ENCODE measurements at places on chromosomes 2 and 18.

DNA sequence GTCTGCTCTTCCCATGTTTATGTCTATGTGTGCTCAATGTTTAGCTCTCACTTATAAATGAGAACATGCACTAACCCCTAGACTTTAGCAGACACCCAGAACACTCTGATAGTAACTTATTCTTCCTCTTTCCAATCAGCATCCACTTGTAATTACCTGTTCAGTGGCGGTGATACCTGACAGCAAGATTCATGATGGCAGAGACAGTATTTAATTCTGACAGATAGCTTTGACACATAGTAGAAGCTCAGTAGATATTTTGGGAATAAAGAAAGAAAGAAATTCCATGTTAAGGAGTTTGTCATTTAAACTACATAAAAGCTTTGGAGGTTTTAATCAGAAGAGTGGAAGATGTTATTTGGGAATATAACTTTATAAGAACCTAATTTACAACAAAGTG is 171.3 kb downstream of the CDH7 start:
- DNase-seq, result no peak

DNA sequence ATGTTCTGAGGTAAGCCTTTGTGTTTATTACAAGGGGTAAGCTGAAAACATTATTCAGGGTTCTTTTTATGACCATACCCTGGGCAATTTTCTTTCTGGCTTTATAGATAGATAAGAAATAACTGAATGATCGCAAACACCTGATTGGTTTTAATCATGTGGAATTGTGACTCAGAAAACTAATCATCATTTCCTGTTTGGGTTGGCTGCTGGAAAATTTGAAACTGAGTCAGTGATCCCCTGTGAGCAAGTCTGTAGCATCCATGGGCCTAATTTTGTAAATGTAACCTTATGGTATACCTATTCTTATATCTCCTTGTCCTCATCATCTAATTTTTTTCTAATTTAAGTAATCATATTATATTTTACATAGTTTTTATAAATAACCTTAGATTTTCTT is 34.3 kb downstream of the CCDC68 start:
- DNase-seq, result no peak

- DNase-seq, result peak; percentile 15
Measured at GRCh38 chr2:54065411-54065810, 50.0 kb upstream of the ACYP2 start.

GRCh38 chr2:29530281-29530680 is 391.1 kb downstream of the ALK start:
- no peak for DNase-seq

- no peak for DNase-seq
Measured at GRCh38 chr2:105509269-105510086, 110.6 kb upstream of the FHL2 start.

- no peak for DNase-seq
Measured at GRCh38 chr2:27115519-27115918, 3.4 kb downstream of the CGREF1 start.

GRCh38 chr2:152120430-152120829 is 21.6 kb upstream of the CACNB4 start:
- DNase-seq, result no peak

DNA sequence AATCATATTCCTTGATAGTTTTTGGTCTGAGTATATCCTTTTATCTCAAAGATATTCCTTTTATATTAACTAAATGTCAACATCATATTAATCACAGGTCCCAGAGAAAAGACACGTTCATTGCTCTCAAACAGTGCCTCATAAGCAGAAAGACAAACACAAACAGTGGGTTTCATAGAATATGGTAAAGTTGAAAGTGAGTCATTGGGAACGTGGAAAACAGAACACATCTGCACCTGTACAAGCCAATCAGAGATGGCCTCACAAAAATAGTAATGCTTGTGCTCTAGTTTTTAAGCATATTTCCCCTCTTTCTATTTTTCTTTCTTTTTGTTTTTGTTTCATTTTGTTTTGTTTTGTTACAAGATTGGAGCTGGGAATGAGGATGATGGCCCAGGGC is 328.4 kb upstream of the MAP2 start:
- DNase-seq, result no peak

GRCh38 chr18:59968583-59968982 is 68.8 kb downstream of the PMAIP1 start:
- DNase-seq, result no peak

DNA sequence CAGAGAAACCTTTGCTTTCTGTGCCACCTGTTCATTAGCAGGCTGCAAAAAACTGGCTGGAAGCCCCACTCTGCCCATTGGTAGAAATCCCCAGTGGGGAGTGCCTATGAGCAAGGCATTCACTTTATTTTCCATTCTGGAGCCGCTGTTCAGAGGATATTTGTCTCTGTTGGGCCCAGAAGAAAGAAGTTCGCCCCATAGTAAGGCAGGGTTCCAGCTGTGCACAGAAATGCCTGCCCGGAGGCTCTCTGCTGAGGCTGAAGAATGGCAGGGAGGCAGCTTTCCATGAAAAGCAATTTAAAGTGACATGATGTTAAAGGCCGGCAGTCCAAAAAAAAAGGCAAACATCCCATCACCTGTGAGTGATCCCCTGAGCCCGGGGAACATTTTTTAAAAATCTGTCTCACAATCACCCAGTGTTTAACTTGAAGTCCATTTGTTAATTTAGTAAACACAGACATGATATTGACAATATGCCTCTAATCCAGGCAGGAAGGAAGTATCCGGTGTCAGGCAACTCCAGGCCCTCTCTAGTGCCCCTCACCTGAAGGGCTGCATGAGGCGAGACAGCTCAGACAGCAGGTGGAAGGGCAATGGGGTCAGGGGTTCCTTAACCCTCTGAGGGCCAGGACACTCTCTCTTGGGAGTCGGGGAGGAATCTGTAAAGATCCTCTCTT is 265.1 kb upstream of the SIX2 start:
- no peak for DNase-seq

GRCh38 chr2:30029804-30030203 is 108.4 kb upstream of the ALK start:
- DNase-seq, result no peak

DNA sequence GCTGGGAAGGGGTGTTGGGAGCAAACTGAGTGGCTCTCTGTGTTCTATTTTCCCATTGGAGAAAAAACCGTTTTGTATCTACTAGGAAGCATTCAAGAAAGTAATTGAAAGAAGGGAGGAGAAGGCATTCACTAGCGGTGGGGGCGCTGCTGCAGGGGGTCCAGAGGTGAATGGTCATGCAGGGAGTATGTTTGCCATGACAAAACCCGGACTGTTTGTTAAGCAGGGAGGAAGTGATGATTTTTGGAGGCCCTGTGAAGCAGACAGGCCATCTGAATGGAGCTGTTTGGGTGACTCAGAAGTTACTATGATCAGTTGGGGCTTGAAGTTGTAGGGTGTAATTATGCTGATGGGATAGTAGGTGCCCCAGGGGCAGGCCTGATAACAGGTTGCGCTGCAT is 7.0 kb downstream of the TAF4B start:
- DNase-seq, result no peak

DNA sequence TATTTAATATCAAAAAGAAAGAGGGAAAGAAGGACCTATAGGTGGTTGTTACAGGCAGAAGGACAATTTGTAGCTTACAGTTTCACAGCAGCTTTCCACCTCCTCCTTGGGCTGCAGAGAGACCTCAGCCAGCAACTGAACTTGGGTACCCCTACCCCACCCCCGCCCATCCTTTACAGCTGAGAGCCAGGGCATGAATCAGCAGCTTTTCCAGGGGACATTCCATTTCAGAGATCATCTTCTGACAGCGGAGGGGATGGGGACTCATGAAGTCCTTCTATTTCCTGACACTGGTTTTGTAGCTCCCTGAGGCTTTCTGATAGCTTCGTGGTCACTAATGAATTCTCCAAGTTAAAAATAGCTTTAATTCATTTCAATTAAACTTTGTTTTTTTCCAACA is 96.4 kb downstream of the ITGB1BP1 start:
- no peak for DNase-seq

DNA sequence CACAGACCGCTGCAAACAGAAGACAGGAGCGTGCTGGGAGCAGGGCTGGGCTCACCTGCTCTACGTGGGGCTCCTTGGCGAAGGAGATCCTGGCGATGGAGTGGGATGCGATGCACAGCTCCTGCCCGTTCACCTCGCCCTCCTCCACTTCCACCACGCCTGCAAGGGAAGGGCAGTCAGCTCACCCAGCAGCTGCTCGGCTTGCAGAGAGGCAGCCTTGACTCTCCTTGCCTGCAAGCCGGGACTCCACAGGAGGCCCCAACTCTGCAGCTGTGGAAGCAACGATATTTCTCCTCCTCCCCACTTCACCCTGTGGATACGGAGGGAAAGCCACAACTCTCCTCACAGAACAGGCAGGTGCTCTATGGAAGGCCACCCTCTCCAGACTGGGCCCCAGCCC is 35.1 kb downstream of the THAP4 start:
- DNase-seq, result no peak

DNA sequence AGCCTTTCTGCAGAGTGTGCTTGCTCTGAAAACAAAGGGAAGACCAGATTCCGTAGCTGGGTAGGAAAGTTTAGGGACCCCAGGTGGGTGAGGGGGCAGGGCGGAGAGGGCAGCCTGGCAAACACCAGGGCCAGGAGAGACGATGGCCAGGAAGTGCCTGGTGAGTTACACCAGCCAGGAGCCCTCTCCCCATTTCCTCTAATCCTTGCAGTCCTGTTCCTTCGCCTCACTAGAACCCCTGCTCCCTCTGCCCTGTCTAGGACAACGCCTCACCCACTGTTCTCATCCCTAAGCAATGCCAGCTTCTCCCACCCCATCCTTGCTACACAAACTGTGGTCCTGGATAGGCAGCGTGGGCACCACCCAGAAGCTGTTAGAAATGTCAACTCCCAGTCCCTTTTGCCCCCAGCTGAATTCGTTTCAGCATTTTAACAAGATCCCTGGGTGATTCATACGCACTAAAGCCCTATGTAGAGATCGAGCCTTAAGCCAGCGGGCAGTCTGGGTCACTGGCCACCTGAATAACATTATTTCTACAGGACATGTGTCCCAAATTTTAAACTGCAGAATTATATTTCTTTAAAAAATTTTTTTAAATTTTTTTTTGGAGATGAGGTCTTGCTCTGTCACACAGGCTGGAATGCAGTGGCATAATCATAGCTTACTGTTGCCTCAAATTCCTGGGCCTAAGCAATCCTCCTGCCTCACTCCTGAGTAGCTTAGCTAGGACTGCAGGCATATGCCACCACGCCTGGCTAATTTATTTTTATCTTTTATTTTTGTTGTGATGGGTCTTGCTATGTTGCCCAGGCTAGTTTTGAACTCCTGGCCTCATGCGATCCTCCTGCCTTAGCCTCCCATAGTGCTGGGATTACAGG is 10.9 kb downstream of the WIPF1 start:
- no peak for DNase-seq

GRCh38 chr2:219335373-219335786 is 2.8 kb upstream of the RESP18 start:
- no peak for DNase-seq

DNA sequence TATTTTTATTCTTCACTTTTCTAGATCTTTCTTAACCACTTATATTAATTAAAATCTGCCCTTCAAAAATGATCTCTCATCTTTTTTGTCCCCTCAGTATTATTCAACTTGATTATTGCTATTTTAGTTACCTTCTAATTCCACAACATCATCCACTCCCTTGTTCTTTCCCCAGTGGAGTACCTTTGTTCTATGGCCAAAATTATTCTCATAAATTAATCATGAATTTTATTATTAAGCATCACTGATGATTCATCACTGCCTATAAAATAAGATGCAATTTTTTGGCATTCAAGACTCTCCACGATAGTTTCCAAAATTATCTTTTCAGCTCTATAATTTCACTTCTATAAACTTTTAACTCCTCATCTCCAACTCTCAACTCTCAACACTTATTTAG is 505.7 kb downstream of the SPAG16 start:
- no peak for DNase-seq

- no peak for DNase-seq
Measured at GRCh38 chr2:237590272-237591140, at the start of gene RAB17. RAB17 (minus strand) TSS chr2:237590734; CDS start chr2:237586154, 4,580 bp downstream.

GRCh38 chr2:221428896-221429295 is 143.2 kb downstream of the EPHA4 start:
- no peak for DNase-seq

GRCh38 chr2:191376981-191377629 is 131.9 kb downstream of the MYO1B start:
- peak; percentile 36 for DNase-seq

- DNase-seq, result no peak
Measured at GRCh38 chr2:122191331-122191730, 435.9 kb downstream of the TSN start.

GRCh38 chr2:234444893-234445292 is 52.0 kb downstream of the ARL4C start:
- DNase-seq, result peak; percentile 5

DNA sequence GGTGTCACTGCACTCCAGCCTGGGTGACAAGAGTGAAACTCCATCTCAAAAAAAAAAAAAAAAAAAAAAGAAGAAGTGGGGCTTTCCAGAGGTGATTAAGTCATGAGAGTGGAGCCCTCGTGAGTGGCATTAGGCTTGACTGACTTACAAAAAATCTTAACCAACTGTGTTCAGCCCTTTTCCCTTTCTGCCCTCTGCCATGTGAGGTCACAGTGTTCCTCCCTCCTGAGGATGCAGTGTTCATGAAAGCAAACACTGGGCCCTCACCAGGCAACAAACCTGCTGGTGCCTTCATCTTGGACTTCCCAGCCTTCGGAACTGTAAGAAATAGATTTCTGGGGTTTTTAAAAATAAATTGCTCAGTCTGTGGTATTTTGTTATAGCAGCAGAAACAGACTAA is 37.0 kb upstream of the METTL21A start:
- no peak for DNase-seq

DNA sequence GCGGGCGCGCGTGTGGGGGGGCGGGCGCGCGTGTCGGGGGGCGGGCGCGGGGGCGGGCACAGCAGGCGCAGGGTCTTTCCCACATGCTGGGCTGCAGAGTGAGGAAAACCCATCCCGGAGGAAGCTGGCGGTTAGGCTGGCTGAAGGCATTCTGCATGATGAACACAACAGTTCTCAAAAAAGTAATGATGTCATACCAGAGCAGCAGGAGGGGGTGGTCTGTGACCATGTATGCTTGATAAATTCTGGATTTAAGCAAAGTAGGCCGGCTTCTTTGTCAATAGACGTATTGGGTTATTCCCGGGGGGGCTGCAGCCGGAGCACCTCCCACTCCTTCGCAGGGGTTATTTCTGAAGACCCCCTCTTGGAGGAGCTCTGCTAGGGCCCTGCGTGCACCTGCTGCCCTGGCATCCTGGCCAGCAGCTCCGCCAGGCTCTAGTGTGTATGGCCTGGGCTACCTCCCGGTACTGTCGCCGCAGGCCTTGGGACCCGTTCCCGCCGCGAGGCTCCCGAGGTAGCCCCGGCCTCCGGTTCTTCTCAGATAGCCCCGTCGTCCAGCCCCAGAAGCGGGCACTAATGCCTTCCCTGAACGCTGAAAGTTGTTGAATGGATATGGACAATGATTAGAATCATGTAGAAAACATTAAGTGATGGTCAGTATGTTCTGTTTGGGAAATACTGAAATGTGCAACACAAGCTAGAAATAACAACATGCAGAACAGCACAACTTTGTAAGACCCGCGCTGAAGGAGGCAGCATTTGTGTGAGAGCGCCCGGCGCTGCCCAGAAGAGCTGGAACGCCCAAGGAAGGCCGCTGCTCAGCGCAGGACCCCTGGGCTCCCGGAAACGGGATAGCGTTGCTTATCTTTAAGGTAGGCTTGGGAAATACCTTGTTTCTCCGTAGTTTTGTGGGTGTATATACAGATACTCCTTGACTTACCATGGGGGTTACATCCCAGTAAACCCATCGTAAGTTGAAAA is 101.4 kb upstream of the RAB6C start:
- DNase-seq, result no peak

- DNase-seq, result no peak
Measured at GRCh38 chr18:35920623-35921022, 51.9 kb upstream of the RMP24 start.

All from T1000 (cell line).